ENCODE measurements at places on chromosomes 13 and 19.
A peak's percentile ranks its signal among the peaks of the same experiment; 100 is the strongest.

GRCh38 chr13:33057019-33057780, 41.0 kb downstream of the KL start:
- peak; percentile 18 for DNase-seq

DNA sequence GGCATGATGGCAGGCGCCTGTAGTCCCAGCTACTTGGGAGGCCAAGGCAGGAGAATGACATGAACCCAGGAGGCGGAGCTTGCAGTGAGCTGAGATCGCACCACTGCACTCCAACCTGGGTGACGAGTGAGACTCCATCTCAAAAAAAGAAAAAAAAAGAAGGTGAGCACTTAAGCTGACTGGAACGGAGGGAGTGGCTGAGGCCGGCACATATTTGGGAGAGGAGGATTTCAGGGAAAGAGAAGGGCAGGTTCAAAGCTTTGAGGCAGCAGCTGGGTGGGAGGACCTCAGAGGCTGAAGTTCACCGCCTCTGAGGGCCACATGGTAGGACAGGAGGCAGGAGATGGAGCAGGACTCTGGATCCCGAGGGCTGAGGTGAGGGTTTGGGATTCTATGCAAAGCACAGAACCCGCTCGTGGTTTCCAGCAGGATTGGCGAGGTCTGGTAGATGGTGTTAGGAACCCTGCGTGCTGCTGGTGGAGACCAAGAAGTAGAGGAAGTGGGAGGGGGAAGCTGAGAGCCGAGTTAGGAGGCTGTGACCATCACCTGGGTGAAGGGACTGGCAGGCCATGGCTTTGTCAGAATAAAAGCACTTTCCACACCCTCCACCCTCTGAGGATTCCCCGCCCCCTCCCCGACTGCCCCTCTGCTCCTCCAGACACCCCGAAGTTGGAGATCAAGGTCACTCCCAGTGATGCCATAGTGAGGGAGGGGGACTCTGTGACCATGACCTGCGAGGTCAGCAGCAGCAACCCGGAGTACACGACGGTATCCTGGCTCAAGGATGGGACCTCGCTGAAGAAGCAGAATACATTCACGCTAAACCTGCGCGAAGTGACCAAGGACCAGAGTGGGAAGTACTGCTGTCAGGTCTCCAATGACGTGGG, 8.4 kb downstream of the CD22 start:
- DNase-seq = no peak

- DNase-seq = no peak
Observed at GRCh38 chr19:573519-573825, 1.1 kb downstream of the BSG start.

GRCh38 chr13:46748300-46748699, 48.7 kb downstream of the ESD start:
- DNase-seq = no peak

- no peak for DNase-seq
Observed at GRCh38 chr19:40273469-40274360, 11.4 kb downstream of the AKT2 start.

DNA sequence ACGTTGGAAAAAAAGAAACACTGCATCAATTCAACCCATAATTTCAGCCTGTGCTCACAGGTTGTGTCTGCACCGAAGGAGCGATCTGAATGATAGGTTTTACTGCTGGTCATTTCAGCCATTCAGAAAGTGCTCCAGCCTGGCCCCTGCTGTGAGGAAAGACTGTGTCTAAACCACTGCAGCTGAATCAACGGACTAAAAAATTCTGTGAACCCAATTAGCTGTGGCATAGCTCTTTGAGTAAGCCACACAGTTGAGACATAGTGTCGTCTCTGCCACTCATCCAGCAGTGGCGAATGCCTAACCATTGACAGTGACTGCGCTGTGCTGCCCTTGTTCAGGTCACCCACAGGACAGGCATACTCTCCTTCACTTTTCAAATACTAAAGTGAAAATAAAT, 179.8 kb downstream of the COG6 start:
- peak; percentile 36 for DNase-seq

- peak; percentile 99 for DNase-seq
Observed at GRCh38 chr19:3626473-3627350, at the start of gene CACTIN. CACTIN (minus strand) TSS chr19:3626790; CDS start chr19:3626762, 28 bp downstream.

DNA sequence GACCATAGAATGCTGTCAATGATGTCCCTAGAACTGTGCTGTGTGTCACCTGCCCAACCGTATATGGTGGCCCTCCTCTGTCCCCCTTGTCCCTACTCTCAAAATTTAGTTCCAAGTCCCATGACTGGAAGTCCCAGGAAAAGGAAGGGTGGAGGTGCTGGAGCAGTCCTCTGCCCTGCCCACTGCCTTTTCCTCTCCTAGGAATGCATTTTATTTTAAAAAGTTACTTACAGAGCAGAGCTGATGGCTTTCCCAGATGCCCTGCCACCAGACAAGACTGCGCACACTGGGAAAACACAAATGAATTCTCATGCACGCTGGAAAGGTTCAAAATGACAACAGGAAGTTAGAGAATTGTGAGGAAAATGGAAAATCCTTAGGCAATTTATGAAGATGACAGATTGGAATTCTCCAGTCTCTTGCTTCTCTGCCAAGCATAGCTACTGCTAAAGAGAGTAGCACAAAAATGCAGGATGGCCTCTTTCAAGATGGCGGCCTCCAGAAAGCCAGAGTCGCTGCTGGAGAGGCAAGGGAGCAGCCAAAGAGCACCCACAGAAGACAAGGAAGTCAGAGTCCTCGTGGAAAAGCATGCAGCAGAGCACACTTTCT, 117.1 kb upstream of the TSC22D1 start:
- no peak for DNase-seq

DNA sequence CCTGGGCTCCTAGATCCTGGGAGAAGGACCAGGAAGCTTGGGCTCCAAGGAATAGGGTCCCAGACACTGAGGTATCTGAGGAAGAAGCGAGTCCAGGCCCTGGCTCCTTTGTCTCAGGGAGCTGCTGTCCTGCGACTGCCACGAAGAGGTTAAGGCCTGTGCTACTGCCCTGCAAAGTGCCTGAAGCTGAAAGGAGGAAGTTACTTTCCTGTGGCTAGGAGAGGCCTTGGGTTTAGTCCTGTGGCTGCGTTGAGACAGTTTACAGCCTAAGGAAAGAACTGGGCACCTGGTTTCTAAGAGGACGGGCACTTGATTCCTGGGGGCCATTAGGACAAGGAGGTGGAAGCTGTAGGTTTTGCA, 2.8 kb downstream of the MYADM start:
- DNase-seq = no peak

DNA sequence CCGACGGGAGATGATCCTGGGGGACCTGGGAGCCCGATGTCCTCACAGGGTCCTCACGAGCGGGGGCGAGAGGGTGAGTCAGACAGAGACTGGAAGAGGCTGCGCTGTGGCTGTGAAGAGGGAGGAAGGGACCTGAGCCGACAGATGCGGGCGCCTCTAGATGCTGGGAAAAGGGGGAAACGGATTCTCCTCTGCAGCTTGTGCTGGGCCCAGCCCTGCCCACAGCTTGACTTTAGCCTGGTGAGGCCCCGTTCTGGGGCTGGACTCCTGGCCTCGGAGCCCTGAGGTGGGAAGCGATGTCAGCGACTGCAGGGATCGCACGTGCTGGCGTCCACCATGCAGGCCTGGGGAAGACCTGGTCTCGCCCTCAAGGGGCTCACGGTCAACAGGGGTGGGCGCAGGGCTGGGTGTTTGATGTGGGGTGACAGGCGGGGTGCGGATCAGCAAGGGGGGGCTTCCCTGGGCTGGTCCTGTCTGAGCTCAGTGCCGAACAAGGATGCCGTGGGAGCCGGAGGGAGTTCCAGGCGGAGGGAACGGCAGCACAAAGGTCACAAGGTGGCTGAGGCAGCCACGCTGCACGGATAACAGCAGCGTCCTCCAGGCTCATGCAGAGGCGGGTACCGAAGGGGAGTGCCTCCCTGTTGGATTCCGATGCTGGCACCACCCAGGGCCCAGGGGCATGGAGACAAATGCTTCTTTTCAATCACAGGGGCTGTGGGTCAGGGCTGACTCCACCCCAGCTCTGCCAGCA, 31.8 kb downstream of the PIP5K1C start:
- no peak for DNase-seq

- no peak for DNase-seq
Observed at GRCh38 chr13:63595811-63596210, 2180.2 kb upstream of the PCDH20 start.

DNA sequence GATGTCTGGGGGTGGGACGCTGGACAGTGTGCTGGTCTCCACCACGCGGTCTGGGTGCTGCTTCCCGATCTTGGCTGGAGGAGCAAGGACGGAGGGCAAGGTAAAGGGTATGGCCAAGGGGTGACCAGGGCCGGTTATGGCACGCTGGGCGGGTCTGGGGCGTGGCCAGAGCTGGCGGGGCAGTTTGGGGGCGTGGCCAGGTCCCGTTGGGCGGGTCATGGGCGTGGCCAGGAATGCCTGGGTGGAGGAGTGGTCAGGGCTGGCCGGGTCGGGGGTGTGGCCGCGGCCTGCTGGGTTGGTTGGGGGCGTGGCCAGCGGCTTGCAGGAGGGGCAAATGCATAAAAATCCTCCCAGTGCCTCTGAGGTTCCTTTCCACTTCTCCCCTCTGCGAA, 19.2 kb downstream of the GPX4 start:
- DNase-seq = peak; percentile 70

DNA sequence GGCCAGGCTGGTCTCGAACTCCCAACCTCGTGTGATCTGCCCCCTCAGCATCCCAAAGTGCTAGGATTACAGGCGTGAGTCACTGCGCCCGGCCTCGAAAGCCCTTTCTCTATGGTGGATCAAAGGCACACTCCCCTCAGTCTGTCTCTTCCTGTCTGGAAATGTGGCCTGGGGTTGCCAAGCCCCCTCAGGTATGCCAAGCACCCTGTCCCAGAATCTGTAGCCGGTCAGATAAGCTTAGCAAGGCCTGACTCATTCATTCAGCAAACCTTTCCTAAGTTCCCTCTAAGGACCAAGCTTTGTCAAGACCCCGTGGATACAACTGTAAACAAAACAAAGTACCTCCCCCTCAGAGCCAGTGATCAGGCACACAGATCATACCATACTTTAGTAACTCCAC, 14.1 kb downstream of the NUCB1 start:
- DNase-seq = no peak

DNA sequence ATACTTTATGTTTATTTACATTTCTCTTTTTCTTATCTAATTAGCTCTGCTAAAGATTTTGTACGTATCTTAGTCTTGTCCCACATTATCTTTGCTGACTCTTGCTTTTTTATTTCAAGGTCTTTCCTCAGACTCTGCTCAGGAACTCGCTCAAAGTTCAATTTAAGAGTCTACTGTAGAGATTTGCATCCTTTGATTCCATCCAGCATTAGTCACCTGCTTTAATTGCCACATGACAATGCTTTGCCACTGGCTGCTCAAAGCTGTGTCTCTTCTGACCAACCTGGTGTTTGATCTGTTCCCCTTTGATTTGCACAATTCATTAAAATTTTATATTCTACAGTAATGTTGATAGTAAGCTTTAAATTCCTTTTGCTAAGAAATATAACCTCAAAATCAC, 157.9 kb upstream of the FREM2 start:
- DNase-seq = no peak

DNA sequence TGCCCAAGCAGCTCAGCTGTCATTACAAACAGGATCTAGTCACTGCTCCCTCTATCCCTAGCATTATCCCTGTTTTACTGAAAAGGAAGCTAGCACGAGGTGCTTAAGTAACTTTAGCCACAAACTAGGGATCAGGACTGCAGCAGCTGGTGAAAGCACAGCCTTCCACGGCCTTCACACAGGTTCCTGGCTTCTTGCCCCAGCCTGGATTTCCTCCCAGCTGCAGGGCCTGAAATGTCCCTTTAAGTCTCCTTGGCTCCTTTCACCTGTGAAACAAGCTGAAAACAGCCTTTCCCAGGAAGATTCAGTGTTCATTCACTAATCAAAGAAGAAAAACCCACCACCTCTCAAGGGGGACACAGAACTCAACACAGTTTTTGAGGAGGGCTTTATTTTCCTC, 754.5 kb downstream of the DIAPH3 start:
- DNase-seq = no peak

DNA sequence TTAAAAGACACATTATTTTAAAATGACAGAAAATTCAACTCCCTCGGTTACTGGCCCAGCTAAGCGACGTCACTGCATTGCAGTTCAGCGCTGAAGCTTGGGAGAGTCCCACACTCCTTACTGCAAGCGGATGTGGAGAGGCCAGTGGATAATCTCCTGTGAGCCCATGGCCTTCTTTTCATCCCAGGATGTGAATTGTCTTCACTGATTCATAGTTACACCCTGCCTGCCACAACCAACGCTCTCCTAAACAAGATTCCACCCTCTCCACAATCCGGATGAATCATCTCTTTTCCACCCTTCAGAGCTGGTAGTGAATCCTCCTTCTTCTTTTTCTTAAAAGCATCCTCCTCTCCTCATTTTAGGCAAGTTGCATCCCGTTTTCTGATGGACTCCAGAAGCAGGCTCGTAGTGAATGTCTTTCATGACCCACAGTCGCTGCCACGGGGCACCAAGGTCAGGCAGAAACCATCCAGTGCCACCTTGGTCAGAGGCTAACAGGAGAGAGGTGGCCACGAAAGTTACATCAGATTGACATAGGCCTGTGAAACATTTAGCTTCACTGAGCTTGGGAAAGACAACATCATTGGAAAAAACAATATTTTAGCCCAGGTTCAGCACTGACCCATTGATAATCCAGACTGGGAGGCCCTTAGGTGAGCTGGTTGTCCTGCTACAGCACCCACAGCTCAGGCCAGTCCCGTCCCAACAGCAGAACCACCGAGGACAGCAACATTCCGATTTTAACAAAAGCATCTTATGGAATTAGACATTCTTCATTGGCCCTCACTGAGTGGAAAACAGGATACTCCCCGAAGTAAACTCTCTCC, 2.0 kb downstream of the GJB2 start:
- peak; percentile 78 for DNase-seq

DNA sequence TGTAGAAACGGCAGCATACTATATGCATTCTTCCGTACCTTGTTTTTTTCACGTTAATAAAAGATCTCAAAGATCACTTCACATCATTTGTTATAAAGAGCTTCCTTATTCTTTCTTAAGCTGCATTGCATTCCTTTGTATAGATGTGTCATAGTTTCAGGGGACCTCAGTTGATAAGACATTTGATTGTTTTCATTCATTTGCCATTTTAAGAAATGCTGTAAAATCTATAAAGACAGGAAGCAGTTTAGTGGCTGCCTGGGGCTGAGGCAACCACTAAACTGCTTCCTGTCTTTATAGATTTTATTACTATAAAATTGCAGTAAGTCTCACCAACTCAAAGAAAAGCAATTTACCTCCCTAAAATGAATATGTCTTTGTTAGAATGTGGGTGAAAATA, 59.4 kb downstream of the ZDHHC20 start:
- DNase-seq = no peak

DNA sequence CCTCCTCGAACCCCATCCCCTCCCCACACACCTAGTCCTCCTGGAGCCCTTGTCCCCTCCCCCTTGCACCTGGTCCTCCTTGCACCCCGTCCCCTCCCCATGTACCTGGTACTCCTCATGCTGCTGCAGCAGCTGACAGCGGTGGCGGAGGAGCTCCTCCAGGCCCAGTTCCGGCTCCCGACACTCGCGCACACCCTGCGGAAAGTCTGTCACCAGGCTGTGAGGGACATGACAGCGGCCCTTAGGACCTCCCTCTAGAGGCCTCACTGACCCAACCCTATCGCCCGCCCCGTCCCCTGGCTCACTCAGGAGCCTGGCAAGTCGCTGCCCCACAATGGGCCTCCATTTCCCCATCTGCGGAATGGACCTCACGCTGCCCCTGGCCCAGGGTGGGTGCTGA, 6.4 kb upstream of the PPP6R1 start:
- DNase-seq = no peak

All from fibroblast of skin of scalp (primary cell).